Chondrocyte (in vitro differentiated cells): ENCODE measurements at places on chromosomes 11 and 22.
A peak's percentile ranks its signal among the peaks of the same experiment; 100 is the strongest.

GRCh38 chr11:123674297-123674696 lies 19.9 kb upstream of the SCN3B start:
- DNase-seq: no peak

DNA sequence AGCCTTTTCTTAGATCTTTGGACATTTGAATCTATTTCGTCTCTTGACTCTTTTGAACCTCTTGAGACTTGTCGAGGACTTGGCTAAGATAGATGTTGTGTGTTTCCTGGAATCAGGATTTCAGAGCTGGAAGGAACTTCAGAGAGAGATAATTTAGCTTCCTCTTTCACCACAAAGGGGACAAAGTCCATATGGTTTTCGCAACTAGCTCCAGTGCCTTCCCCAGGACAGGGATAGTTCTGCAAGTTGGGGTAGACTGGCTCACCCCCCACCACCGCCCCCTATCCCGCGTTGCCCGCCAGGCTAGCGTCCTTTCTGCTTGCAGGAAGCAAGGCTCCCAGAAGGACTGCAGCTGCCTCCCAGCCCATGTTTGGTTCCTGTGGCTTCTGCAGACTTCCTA lies 75.7 kb upstream of the MYO18B start:
- no peak for DNase-seq

DNA sequence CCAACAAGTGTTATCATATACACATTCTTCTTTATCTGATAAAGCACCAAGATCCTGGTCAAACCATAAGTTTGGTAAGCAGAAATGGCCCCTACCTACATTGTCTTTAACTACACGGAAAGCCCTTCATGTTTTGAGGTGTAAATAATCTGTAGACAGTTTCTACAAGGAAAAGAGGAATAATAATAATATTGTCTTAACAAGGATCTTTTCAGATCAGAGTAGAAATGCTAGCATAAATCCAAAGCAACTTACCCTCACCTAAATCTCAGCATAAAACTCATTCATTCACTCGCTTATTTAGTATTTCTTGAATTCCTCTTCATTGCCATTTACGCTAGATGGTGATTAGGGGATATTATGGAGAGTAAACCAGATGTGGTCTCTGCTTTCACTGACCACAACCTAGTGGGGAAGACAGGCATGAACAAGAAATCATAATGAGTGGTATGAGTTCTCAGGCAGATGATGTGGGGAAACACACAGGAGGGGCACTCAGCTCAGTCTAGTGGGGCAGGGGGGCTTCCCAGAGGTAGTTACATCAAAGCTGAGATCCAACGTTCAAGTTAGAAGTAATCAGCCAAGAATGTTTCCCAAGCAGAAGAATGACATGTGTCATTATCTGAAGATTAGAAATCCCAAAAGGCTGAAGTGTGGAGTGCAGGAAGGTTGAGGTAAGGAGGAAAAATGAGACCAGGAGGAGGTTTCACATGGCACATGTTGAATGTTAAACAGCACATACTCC lies 65.4 kb upstream of the ZC3H12C start:
- no peak for DNase-seq

DNA sequence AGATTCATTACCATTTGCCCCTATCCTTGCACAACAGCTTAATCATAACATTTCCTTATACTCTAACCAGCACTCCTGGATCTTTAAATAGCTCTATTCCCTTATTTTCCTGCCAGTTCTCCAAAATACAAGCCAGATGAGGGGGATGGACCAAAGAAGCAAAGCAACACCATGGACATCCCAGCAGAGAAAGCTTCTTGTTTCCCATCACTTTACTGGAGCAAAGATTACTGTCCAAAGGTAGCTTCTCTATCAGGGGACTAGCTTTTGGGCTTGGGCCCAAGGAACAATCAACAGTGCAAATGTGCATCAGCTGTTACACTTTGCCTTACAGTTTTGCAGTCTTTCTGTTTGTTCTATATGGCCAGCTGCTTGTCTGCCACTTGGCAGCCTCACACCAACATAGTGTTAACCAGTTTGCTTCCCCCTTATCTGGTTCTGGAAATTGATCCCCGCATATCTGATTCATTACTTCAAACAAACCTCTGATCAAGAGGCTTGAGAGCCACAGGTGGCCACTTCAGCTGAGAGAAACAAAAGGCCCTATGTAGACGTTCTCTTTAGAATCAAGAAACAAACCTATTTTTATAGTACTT lies 814.3 kb downstream of the METTL15 start:
- no peak for DNase-seq

DNA sequence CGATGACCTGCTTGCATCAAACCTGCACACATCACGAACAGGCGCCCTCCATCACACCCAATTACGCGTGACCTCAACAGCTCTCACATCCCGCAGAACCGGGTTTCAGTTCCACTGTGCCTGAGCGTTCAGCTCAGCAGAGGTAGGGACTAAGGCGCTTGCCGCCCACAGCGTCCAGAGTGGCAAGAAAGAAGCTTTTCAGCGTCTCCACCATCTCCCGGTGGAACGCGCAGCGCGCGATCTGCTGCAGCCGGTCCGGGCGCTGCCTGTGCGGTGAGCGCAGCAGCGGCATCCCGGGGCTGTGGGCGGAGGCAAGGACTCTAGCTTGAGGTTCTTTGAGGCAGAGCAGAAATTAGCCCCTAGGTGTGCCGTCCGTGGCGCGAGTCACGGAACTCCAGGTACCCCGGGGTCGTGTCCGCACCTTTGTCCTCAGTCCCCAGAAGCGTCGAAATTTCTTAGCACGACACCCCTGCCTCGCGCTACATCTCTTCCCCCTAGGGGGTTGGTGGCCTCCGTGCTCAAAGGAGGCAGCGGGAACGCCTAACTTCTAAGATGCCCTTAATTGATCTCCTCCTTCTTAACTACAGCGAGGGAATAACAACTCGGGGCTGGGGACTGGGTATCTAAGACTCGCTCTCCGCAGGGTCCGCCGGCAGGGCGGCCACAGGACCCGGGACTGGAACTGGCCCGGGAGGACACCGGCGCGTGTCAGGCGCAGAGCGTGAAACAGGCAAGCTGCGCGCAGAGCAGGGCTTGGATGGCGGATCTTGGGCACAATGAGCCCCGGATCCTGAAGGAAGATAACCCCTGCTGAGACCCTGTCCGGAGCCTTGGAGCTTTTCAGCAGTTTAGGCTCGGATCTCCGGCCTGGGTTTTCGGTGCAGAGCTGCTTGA lies 1.7 kb upstream of the CALCA start:
- DNase-seq: peak; percentile 69

GRCh38 chr11:117410238-117410637 lies 82.6 kb downstream of the CEP164 start:
- DNase-seq: no peak

- no peak for DNase-seq
Measured at GRCh38 chr11:83715927-83716535, 429.9 kb upstream of the CCDC90B start.

GRCh38 chr11:9565822-9566560 lies 7.5 kb upstream of the WEE1 start:
- DNase-seq: no peak

GRCh38 chr11:92300876-92301275 lies 76.3 kb downstream of the FAT3 start:
- no peak for DNase-seq

GRCh38 chr11:1224491-1225385 lies 1.9 kb downstream of the MUC5B start:
- DNase-seq: peak; percentile 82

GRCh38 chr11:6258571-6259081 lies 1.0 kb upstream of the CCKBR start:
- no peak for DNase-seq

DNA sequence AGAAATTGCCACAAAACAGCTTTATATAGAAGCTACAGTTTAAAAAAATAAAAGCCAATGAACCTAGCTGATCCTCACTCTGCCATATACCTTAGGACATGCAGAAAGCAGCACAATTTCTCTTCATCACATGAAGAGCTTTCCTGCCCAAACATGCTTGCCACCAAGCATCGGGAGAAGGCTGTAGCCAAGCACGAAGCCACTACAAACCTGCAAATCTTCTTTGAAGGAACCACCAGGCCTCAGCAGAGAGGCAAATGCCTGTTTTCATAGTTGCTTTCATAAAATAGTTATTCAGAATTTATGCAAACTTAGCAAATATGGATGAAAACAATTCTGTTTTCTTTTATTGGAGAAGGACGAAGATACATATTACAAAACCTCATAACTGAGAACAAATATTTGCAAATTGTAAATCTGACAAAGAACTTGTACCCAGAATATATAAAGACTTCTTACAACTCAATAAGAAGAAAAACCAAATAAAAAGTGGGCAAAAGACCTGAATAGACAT lies 100.3 kb downstream of the RBFOX2 start:
- no peak for DNase-seq

GRCh38 chr11:91795139-91795887 lies 429.3 kb upstream of the FAT3 start:
- no peak for DNase-seq

DNA sequence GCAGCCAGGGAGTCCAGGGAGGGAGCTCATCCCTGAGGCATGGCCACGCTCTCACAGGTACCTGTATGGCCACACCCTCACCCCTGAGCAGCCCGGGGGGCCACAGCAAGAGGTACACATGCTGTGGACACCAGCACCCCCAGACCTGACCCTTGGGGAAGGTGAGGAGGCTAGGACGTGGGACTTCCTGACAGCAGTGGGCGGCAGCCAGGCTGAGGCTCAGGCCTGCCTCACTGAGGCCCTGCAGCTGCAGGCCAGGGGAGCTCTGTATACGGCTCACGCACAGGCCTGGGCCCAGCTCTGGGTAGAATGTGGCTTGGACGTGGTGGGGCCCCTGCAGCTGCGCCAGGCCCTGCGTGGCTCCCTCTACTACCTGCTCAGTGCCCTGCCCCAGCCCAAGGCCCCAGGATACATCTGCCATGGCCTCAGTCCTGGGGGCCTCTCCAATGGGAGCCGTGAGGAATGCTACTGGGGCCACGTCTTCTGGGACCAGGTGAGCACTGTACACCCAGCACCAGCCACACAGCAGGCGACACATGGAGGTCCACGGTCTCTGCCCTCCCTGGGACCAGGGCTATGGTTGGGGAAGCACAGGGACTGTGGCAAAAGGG lies 1.8 kb downstream of the PGGHG start:
- peak; percentile 86 for DNase-seq

DNA sequence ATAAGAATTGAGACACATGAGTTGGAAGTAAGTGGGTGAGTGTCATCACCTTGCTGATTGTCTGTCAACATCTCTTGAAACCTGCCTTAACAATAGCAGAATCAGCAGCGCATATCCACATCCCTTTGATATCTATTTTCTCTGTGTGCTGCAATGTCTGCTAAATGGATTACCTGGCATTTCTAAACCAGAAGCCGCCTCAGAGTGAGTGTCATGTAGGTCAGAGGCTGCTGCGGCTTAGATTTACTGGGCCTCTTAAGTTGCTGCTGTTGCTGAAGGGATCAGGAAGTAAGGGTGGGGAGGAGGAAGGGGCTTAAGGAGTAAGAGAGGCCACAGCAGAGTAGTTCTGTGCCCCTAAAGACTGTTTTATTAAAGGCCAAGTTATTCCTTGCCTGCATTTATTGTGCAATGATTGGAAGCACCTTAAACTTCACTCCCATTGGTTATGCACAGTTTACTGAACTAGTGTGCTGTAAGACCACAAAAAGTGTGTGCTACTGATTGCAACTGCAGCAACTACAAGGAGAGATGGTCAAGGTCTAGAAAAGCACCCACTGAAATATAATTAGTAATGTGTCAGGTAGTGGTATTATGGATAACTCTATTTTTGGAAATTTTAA lies 29.8 kb upstream of the TMEM41B start:
- no peak for DNase-seq

- no peak for DNase-seq
Measured at GRCh38 chr22:27973846-27974245, 54.8 kb upstream of the PITPNB start.

- no peak for DNase-seq
Measured at GRCh38 chr22:32588063-32588462, 113.5 kb downstream of the FBXO7 start.

- DNase-seq: no peak
Measured at GRCh38 chr11:32429477-32429876, 5.9 kb downstream of the WT1 start.

DNA sequence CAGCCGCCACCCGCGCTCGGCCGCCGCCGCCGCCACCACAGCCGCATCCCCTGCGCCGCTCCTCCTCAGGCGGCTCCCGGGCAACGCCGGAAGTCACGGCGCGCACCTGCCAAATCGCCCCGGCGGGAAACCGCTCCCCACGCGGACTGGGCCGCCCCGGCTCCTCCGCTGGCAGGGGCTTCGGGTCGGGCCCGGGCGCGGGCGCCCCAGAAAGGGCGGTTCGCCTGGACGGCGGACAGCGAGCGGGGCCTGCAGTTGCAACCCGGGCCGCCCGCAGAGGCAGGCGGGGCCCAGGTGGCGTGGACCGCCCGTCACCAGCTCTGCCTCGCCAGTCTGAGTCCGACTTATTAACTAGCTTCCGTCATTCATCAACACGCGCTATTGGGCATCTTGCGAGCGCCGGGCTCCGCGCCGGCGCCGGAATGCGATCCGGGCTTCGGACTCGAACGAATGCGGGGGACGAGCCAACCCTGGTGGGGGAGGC lies at the start of gene HIRA:
Gene HIRA (minus strand): TSS at position 85 of the 484 bp plus-strand sequence. CDS start 257 bp downstream, outside the sequence.
- DNase-seq: peak; percentile 94
